ENCODE measurements at places on chromosomes 2 and 18.

GRCh38 chr2:216588861-216589710 lies 44.1 kb upstream of the IGFBP2 start:
- no peak for DNase-seq

GRCh38 chr2:171553236-171553635 lies 31.0 kb downstream of the CYBRD1 start:
- DNase-seq: no peak

DNA sequence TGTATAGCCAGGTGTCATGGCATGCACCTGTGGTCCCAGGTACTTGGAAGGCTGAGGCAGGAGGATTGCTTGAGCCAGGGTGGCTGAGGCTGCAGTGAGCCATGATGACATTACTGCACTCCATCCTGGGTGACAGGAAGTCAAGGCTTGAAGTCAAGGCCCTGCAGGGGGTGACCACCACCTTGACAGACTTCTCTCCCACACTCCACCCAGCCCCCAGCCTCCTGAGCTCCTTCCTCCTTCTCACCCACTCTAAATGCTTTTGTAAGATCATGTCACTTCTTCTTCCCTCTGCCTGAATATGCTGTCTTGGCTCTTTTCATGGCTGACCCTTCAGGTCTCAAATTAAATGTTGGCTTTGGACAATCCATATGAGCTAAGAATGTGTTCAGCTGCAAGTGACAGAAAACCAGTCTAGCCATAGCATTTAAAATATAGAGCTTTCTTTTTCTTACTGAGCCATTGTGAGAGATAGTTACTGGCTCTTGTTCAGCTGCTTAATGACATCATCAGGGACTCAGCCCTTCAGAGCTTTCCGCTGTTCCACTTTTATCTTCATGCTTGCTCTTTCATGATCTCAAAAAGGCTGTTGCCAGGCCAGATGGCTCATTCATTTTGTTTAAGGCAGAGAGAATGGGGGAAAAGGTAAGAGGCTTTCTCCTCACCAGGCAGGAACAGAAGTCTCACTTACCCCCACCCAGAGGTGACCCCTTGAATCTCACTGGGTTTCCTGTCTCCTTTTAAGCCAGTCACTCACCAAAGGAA lies 36.7 kb upstream of the TTC39C start:
- no peak for DNase-seq

DNA sequence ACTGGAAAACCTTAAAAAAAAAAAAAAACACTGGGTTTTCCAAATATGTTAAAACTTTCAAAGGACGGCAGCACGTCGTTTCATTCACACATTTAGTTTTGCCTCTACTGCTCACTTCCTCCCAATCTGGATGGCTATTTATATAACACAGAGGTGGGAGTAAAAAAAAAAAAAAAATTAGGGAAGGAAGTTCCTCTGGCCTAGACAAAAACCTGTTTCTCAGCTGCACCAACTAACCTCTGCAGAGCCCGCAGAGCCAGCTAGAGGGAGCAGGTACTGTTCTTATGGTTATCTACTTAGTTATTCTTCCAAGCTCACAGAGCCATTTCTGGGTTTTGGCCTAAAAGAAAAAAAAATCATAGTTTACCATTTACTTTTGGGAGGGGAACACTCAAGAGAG lies 28.1 kb downstream of the SLC1A4 start:
- DNase-seq: no peak

- DNase-seq: no peak
Observed at GRCh38 chr2:130355172-130355577, 681 bp upstream of the PTPN18 start.

DNA sequence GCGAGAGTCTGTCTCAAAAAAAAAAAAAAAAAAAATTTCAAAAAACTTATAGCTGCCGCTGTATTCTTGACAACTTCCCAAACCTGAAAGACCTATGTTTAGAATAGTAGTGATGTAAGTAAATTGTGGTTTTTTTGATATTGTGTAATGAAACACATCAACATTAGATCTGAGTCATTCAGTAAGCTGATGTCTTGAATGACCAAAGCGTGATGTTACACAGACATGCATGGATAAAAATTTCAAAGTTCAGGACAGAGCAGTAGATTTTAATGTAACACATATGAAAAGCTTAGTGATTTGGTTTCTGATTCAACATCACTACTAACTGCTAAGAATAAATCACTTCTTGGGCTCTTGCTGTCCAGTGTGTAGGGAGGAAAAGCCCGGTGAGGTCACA lies 69.3 kb upstream of the MEX3C start:
- no peak for DNase-seq

DNA sequence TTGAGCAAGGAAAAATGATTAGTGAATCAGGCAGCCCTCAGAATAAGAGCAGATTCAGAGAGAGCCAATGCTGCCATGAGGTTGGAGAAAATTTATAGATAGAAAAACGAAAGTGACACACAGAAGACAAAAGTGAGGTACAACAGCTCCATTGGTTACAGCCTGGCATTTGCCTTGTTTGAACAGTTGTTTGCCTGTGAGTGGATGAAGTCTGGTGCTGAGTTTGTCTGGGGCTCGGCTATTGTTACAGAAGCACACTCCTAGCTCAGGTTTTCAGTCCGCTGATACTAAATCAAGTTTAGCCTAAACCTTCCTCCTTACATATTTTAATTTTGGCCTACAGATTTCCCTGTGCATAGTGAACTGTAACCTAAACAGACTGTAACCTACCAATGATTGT lies 387.8 kb upstream of the RAB12 start:
- no peak for DNase-seq

DNA sequence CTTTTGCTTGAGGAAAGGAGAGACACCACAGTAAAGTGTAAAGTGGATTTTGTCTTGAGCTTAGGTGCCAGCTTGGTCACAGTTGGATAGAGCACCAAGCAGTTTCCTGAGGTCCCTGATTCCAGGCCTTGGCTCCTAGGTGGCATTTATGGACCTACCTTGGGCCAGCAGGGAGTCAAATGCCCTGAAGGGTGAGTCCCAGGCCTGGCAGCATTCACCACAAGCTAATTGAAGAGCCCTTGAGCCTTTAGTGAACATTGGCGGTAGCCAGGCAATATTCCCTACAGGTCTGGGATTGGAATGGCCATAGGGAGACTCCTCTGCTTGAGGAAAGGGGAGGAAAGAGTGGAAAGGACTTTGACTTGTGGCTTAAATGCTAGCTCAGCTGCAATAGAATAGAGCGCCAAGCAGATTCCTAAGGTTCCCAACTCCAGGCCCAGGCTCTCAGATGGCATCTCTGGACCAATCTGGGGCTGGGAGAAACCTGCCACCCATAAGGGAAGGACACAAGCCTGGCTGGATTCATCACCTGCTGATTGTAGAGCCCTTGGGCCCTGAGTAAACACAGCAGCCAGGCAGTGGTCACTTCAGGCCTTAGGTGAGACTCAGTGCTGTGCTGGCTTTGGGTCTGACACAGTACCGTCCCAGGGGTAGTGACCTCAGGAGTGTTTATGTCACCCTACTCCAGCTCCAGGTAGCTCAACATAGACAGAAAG lies 137.5 kb upstream of the OTOS start:
- DNase-seq: no peak

GRCh38 chr18:46506974-46507586 lies 149.9 kb downstream of the LOXHD1 start:
- no peak for DNase-seq

- DNase-seq: no peak
Observed at GRCh38 chr2:129748250-129748649, 231.2 kb upstream of the RAB6C start.

Data from natural killer cell treated with Interleukin-12 subunit alpha and Interleukin-12 subunit beta and Interleukin-15 and Interleukin-18, amount 100 ng/mL, for 72 hours (primary cell).